ENCODE measurements at places on chromosomes 7 and 10.

DNA sequence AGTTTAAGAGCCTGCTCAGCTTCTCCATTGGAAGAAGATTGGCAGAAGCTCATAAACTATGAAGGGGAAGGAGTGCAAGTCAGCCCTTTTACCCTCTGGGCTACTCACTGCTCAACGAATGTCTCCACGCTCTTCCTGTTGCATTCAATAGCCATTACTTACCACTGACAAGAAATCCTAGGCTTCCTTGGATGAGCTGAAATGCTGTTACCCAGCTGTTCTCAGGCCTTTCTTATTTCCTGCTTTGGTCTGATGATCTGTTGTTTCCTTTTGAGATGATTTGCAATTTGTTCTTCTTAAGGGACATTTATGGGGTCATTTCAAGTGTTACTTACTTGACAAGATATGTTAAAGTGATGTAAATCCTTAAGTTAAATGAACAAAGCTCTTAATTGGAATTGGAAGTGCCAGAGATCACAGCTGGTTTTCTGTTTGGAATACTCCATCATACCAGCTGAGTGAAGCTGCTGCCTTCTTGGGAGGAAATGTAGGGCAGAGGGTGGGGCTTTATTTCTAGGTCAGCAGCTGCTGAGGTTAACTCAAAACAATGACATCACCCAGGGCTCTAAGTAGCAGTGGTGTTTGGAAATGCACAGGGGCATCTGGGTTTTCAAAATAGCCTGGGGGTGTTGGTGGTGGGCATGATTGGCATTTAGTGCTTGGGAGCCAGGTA lies 170.0 kb downstream of the PRKCQ start:
- DNase-seq = no peak

- DNase-seq = no peak
These were observed 101.1 kb downstream of the PLXNA4 start for GRCh38 chr7:132475037-132475668.

DNA sequence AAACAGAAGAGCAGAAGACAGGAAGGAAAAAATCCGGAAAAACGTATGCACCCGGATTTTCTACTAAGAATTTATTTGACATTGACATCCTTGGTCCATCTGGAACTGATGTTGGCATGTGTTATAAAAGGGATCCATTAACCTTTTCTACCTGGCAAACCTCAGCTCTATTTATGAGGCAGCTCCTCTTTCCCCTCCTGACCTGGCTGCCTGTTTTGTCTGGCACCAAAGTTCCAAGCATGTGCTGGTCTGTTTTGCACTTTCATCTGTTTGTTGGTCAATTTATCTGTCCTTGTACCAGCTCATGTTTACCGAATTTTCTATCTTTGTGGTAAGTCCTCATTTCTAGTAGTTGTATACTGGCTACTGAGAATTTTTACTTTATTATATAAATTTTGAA lies 258.0 kb downstream of the TNS3 start:
- no peak for DNase-seq

- no peak for DNase-seq
These were observed 750.7 kb upstream of the KCND2 start for GRCh38 chr7:119522263-119522662.

- DNase-seq = no peak
These were observed 88.8 kb upstream of the MDFIC start for GRCh38 chr7:114832906-114833595.

DNA sequence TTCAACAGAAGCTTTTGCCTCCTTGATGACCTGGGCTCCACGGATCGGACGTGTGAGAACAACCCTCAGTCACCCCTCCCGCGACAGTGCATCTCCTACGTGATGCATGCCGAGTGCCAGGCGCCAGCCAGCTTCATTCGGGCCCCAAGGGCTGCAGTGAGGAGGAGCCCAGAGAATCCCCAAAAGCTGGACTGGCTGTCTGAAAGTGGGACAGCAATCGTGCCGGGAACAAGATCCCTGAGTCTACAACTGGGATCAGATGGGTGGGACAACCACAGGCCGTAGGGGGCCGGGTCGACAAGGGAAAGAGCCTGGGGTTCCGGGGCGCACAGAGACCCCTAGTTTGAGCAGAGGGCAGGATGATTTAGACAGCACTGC lies 27.2 kb downstream of the EBF3 start:
- DNase-seq = no peak

GRCh38 chr7:123719197-123719721 lies 29.5 kb downstream of the WASL start:
- no peak for DNase-seq

DNA sequence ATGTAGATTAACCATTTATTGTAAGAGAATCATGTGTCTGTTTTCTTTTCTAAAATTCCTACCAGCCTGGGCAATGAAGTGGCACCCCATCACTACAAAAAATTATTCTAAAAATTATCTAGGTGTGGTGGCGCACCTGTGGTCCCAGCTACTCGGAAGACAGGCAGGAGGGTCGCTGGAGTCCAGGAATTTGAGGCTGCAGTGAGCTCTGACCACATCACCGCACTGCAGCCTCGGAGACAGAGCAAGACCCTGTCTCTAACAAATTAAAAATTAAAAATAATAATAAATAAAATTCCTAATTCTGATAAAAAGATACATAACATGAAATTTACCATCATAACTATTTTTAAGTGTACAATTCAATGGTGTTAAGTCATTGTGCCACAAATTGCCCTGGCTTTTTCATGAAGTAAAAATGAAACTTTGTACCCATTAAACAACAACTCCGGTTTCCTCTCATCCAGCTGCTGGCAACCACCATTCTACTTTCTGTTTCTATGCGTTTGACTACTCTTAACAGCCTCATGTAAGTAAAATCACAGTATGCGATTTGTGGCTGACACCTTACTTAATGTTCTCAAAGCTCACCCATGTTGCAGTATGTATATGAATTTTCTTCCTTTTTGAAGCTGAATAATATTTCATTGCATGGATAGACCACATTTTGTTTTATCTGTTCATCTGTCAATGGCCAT lies 20.6 kb upstream of the USP6NL start:
- no peak for DNase-seq

DNA sequence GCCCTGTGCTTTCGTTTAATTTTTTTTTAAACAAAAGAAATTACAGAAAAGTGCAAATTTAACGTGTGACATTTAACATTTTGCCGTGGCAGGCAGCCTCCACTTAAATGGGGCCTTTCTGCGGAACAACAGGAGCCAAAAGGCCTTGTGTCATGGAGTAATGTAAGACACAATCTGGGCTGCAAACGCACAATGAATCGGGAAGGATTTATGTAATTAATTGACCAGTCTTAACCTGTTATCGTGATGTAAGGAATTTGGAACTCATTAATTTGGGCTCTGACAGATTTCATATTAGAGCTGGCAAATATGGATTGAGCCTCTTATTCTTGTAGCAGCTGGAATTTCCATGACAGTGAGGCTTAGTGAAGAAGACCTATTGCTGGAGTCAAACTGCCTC lies 86.4 kb downstream of the SNX10 start:
- no peak for DNase-seq
